ENCODE measurements at places on chromosomes 2 and 18. TPM values are rescaled to one million over a fixed set of nuclear protein-coding genes. Genes with fewer than 3 reads are reported as not detected.

CTIF gene
- total RNA-seq = 18.0 TPM

GALNT5 gene
- total RNA-seq = 0.09 TPM

GRCh38 chr18:68724021-68724420 is 9.1 kb upstream of the TMX3 start:
- DNase-seq = no peak

DNA sequence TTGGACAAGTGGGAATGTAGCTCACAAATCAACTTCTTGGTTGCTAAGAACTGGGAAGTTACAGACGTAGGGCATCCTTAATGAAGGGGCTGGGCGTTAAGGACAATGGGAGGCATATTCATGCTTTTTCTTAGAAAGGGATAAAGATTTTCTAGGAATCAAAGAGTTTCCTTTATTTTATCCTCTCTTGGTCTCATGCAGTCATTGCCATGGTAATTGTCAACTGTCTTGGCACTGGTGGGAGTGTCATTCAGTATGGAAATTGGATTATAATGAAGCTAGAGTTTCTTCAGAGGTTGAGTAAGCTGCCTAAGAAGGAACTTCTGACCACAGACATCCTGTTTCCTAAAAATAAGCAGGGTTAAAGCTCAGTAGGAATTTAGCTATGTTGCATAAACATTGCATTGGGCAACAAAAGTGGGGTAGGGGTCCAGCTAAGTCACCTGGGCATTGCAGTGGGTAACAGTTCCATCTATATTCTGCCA is 114.0 kb downstream of the LYPD6B start:
- no peak for DNase-seq

DNA sequence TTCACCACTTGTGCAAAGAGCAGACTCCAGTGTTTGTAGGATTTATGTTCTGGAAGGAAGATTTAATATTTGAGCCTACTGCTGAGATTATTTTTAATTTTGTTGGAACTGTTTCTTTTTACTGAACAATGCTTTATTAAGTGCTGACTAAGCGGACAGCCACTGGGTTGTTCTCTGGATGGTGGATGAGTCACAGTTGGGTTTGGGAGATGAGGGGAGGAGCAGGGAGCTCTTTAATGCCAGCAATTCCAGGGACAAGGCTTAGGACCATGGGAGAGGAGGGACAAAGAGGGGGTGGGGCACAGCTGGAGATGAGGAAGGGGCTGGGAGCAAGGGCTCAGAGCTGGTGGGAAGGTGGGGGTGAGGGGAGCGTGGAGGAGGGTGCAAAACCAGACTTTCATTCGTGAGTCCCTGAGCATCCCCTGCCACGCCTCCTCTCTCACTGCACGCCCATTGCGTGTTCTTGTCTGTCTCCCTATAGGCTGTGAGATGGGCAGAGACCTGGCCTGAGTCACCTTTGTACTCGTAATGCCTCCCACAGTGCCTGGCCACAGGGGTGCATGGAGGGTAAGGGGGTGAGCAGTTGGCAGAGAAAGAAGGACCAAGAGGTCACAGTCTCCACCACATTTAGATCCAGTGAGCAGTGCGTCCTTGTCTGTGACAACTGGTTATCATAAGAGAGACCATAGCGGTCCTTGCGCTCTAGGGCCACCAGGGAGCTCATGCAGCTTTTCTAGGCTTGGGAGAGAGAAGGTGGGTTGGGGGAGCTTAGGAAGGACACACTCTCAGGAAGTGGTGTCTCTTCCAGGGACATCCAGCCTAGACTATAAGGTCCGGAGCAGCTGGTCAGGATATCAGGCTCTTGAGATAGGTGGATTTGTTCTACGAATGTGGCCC is 18.4 kb downstream of the SLC4A3 start:
- peak; percentile 29 for DNase-seq

DNA sequence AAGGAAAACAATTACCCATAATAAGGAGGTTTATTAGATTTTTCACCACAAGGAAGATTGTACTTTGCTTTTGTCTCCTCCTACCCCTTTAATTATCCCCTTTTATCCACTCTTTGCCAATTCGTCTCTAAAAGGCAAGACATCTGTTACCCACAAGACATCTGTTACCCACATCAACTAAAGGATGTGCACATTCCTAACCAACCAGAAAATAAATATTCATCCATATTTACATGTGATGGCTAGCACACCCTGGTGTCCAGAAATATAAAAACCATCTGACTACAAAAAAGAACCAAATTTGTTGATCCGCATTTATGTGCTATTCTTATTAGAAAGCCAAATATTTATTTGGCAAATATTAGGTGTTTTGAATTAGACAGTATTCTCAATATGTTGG is 35.7 kb downstream of the ACVR1C start:
- DNase-seq = peak; percentile 15

GRCh38 chr2:48545244-48545643 is 15.3 kb downstream of the STON1 start:
- no peak for DNase-seq

DNA sequence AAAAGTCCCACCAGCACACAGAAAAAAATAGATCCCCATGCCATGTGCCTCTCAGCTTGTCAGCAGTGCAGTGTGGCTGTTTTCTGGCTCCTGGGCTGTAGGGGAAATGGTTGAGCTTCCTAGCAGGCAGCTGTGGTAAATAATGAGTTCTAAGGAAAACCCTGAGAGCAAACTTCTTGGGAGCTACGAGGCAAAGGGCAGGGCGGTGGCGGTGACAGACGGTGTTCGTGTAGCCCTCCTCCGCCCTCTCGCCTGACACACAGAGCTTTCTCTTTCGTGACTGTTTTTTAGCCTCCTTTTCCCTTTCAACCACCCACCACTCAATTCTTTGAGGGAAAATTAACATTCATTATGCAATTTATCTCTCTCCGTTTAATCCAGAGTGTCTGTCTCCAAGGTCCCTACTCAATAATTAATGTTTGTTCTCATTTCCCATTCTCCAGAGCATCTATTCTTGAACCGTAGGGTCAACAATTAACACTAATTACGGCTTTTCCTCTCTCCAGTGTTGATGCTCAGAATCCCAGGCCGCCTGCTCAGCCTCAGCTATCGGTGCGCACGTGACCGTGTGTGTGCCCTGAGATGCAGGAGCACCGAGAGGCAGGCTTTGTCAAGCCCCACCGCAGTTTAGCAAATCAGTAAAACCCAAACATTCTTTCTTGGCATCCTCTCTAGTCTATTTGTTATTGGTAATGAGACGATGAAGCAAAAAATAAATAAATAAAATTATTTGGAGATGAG is 50.1 kb downstream of the KIAA2012 start:
- no peak for DNase-seq

GRCh38 chr2:62570861-62571698 is 65.1 kb upstream of the TMEM17 start:
- peak; percentile 35 for DNase-seq

GRCh38 chr2:212295571-212295970 is 243.0 kb downstream of the ERBB4 start:
- no peak for DNase-seq

GRCh38 chr2:38233231-38233983 is 143.7 kb downstream of the ATL2 start:
- no peak for DNase-seq

- no peak for DNase-seq
These were observed 57.5 kb downstream of the PAX3 start for GRCh38 chr2:222241128-222241870.

DNA sequence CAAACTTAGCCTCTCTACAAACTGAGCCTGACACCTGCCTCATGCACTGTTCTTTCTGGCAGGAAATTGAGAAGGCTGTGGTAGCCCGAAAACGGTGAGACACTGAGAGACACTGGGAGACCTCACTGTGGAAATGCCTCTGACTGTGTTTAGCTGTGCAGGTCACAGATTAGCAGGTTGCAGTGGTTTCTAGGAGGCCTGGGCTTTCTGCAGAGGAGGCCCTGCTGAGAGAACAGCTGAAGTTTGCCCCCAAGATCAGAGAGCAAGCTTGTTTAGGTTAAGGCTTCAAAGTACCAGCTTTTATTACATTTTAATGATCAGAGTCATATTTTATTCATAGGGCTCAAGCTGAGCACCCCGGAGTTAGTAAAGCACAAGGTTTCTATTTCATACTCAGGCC is 68.7 kb upstream of the LYPD6 start:
- DNase-seq = no peak

DNA sequence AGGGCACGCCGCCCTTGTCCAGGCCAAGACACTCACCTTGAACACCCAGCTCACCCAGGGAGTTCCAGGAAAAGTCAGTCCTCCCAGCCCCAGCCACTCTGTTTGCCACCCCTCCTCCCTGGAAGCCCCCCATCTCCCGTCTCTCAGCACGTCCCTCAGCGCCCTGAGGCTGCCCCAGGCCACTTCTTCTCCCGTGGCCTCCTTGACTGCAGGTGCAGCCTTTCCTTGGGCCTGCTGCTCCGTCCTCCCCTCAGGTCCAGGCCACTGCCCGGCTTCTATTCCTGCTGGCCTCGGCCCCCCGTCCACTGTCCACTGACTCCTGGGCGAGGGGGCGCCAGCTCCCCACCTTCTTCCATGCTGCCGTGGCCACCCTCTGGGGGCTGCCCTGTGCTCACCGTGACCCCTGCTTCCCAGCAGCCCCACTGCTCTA is 239.1 kb downstream of the HDAC4 start:
- no peak for DNase-seq

HNMT gene
- total RNA-seq = 1.4 TPM

- DNase-seq = no peak
These were observed 2135.6 kb upstream of the CELF4 start for GRCh38 chr18:39701055-39701783.

GRCh38 chr18:41870191-41870590 is 84.8 kb upstream of the PIK3C3 start:
- no peak for DNase-seq

DNA sequence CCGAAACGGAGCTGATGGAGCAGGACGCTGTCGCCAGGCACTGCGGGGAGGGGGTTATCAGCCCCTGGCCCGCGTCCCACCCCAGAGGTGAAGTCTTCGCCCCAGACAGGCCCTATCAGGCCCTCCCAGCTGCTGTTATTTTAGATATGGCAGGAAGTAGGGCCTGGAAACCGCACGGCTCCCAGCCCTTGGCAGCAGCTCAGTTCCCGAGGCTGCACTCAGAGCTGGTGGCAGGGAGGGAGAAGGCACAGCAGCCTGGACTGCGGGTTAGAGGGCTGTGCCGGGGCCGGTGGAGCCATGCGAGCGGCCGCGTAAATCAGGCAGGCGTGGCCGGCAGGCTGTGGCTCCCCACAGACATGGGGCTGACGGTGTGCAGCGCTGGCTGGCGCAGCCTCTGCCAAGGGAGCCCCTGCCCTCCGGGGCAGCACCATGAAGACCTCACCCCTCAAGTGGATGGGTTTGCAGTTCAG is 111.4 kb downstream of the NFATC1 start:
- DNase-seq = peak; percentile 87

GRCh38 chr18:2880473-2880872 is 33.7 kb downstream of the EMILIN2 start:
- DNase-seq = no peak

LRP1B gene
- under 0.01 TPM for total RNA-seq

DNA sequence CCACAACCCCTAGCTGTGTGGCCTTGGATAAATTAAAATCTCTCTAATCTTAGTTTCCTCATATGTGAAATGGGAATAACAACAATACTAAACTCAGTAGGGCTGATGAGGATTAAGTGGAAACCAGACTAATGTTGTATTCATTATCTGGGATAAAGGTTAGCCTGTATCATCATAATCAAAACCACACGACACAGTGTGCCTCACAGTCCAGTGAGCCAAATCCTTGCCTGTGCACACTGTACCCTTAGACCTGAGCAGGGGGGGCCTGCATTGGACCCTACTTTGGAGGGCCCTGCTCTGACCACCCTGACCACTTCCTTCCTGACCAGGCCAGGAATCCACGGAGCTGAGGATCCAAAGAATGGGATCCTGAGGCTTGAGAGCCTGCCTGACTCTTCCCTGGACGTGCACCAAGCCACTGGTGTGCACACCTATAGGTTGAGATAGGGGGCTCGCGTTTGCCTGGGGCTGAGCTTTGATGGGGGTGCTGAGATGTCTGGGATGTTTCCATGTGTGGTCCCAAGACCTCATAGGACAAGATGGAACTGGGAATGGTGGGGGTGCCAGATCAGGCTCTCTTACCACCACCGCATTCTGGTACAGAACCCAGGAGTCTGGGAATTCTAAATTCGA is 69.7 kb downstream of the TGOLN2 start:
- no peak for DNase-seq

DNA sequence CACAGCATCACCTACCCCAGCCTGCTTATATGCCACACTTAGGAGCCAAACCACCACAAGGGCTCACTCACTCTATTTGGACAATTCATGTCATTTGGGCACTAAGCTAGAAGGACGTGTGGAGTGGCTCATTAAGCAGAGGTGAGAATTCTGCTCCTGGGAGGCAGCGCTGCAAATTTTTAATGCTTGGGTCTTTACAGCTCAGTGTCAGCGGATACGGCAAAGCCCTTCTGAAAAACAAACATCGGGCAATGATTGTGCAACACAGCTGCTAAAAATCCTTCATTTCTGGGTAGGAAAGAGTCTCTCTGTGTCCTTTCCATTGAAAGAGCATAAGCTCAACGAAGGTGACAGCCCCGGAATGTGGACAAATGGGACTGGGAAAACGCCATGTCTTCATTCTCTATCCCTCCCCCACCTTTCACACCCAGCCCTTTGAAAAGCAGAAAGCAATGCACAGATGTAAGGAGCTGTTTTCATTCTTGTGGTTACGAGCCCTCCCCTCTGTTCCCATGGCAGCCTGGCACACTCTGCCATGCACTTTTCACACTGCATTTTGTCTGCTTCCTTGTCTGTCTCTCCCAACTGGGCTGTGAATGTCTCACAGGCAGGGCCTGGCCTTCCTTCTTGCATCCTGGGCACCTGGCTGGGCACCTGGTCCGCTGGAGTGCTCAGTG is 16.0 kb downstream of the TMEM177 start:
- DNase-seq = no peak

ARHGAP15 gene
- not detected for total RNA-seq

C2orf78 gene
- total RNA-seq = not detected

- no peak for DNase-seq
These were observed 39.0 kb downstream of the TBC1D8 start for GRCh38 chr2:101111917-101112771.

GRCh38 chr2:172375251-172375650 is 52.1 kb upstream of the ITGA6 start:
- peak; percentile 35 for DNase-seq

DYSF gene
- total RNA-seq = 145 TPM

DNA sequence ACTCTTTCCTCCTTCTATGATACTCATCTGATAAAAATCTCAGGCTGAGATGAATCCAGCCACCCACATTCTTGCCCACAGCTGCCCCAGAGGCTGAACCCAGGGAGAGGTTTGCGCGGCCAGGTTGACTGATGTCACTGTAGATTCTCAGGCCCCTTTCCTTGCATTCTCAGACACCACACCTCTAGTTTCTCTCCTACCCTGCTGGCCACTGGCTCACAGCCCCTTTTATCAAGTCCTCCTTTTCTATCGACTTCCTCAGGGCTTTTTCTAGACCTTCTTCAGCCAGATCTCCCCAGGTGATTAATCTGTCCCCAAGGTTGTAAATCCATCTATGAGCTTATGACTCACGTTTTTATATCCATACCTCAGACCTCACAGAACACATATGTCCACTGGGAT is 99.8 kb downstream of the TACR1 start:
- no peak for DNase-seq

DCDC2C gene
- under 0.01 TPM for total RNA-seq

- DNase-seq = no peak
These were observed 12.1 kb downstream of the ADAM17 start for GRCh38 chr2:9543557-9543956.

- DNase-seq = no peak
These were observed 238.8 kb upstream of the GCFC2 start for GRCh38 chr2:75949385-75950030.
